ENCODE measurements at places on chromosomes 2 and 18.
A peak's percentile ranks its signal among the peaks of the same experiment; 100 is the strongest.

DNA sequence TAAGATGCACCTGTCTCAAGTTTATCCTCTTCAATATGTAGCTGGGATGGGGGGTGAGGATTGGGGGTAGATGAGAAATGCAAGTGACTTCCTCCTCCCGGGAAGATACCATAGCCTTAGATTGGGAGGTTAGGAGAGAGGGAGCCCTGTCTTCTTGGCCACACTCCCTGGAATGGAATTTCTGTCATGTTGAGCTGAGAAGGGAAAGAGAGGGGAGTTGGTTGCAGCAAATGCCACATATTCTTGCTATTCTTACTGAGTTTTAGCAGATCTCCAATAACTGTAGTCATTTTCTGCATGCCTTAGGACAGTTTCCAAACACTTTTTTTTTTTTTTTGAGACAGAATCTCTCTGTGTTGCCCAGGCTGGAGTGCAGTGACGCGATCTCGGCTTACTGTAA lies 35.9 kb downstream of the TAF4B start:
- H3K27ac ChIP-seq = no peak overlapping the region
- no peak for DNase-seq
- H3K36me3 ChIP-seq = no peaks in the 10 kb centered on the region
- H3K4me1 ChIP-seq = no peaks in the 10 kb centered on the region

DNA sequence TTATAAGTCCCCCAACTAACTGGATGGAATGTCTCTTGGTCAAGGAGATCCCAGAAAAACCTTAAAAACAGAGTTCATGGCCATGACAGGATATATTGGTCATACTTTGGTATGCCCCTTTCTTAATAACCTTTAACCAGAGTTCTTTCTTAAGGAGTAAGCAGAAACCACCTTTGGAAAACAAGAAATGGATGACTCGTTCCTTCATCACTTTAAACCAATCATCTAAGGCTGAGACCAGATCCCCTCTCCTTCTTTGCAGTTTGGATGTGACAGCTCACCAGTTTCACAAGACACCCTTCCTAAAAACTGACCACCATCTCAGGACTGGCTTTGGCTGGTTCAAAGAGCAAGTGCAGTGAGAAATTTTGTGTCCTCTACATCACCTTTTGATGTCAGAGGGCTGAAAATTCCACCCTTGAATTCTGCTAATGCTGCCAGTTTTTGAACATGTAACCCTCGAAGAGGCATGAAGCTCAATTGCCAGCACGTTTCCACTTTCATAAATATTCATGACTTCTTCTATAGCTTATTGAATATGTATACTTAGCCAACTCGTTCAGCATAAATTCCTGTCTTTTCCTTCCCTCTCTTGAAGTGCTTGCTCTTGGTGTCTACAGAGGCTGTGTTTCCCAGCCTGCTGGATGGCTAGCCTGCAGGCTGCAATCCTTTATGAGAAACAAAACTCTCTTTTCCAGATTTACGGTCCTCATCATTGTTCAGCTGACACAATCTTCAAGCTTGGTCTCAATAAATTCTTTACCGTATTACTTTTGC lies 1323.5 kb upstream of the TMEFF2 start:
- H3K27me3 ChIP-seq = no peaks in the 10 kb centered on the region
- H3K27ac ChIP-seq = no peak overlapping the region
- H3K36me3 ChIP-seq = no peaks in the 10 kb centered on the region
- H3K4me1 ChIP-seq = no peaks in the 10 kb centered on the region
- no peak for DNase-seq

GRCh38 chr2:170235860-170236679 lies 58.1 kb downstream of the MYO3B start:
- no peak overlapping the region for H3K4me3 ChIP-seq
- DNase-seq = no peak
- H3K4me1 ChIP-seq = no peaks in the 10 kb centered on the region
- H3K27me3 ChIP-seq = peaks cover 46% of the 10 kb centered on the region
- no peaks in the 10 kb centered on the region for H3K36me3 ChIP-seq

- H3K27ac ChIP-seq = peak overlapping the region; percentile 94
- DNase-seq = no peak
- peak overlapping the region; percentile 88 for H3K4me3 ChIP-seq
- H3K36me3 ChIP-seq = peaks cover 3% of the 10 kb centered on the region
- peaks cover 51% of the 10 kb centered on the region for H3K4me1 ChIP-seq
Measured at GRCh38 chr2:112483042-112483473, 1.1 kb downstream of the TTL start.

GRCh38 chr2:136104977-136105376 lies 13.0 kb downstream of the CXCR4 start:
- H3K36me3 ChIP-seq = no peaks in the 10 kb centered on the region
- no peaks in the 10 kb centered on the region for H3K4me1 ChIP-seq
- no peak overlapping the region for H3K4me3 ChIP-seq
- H3K27me3 ChIP-seq = no peaks in the 10 kb centered on the region
- no peak overlapping the region for H3K27ac ChIP-seq

DNA sequence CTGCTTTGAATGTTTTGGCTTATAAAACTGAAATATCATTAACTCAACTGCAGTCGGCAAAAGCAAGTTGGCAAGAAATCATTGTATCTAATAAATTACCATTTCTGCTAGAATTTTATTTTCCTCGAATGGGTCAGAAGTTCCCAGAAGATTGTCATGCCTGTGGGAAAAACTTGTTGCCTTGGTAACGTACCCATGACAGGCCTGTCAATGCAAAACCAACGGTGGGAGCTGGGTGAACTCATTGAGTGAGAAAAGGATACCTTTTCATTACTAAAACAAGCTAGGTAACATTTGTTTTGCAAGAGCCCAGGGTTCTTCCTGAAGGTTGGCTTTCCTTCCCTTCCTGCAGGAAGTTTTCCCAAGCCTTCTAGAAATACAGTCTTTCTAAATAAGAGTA lies 9.5 kb downstream of the PLB1 start:
- no peaks in the 10 kb centered on the region for H3K27me3 ChIP-seq
- H3K4me3 ChIP-seq = no peak overlapping the region
- DNase-seq = no peak
- H3K27ac ChIP-seq = no peak overlapping the region
- H3K36me3 ChIP-seq = no peaks in the 10 kb centered on the region
- H3K4me1 ChIP-seq = no peaks in the 10 kb centered on the region

GRCh38 chr2:202024871-202025270 lies 8.8 kb upstream of the FZD7 start:
- DNase-seq = no peak
- H3K27me3 ChIP-seq = peaks cover 15% of the 10 kb centered on the region
- H3K4me1 ChIP-seq = peaks cover 22% of the 10 kb centered on the region

- peaks cover 20% of the 10 kb centered on the region for H3K4me1 ChIP-seq
- H3K4me3 ChIP-seq = no peak overlapping the region
- no peak for DNase-seq
- H3K36me3 ChIP-seq = no peaks in the 10 kb centered on the region
- H3K27ac ChIP-seq = peak overlapping the region; percentile 63
Measured at GRCh38 chr18:23882616-23883276, 131.8 kb upstream of the TTC39C start.

- no peak for DNase-seq
- H3K27ac ChIP-seq = no peak overlapping the region
- H3K4me1 ChIP-seq = no peaks in the 10 kb centered on the region
- H3K36me3 ChIP-seq = no peaks in the 10 kb centered on the region
Measured at GRCh38 chr2:151165105-151165684, 96.5 kb downstream of the RBM43 start.

- no peaks in the 10 kb centered on the region for H3K36me3 ChIP-seq
- no peak overlapping the region for H3K4me3 ChIP-seq
- H3K4me1 ChIP-seq = peaks cover 12% of the 10 kb centered on the region
Measured at GRCh38 chr2:239465017-239466001, 64.5 kb upstream of the HDAC4 start.

DNA sequence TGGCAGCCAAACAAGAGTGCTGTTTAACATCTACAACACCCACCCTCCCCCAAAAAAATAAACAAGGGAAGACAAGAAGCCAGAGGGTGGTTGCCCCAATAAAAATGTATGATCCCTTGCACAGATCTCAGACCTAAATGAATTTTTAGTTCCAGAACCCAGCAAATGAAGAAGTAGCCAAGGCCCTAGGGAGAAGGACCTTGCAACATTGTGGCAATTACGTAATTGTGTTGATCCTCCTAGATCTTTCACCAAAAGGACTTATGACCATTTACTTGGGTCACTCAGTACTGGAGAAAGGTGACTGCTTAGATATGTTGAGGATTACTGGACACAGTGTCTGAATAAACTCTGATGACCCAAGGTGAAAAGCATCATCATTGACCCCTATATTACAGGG lies 1393.8 kb downstream of the LRP1B start:
- no peak for DNase-seq
- no peaks in the 10 kb centered on the region for H3K27me3 ChIP-seq
- no peaks in the 10 kb centered on the region for H3K36me3 ChIP-seq

- H3K4me1 ChIP-seq = peaks cover 25% of the 10 kb centered on the region
- peak overlapping the region; percentile 100 for H3K4me3 ChIP-seq
- peaks cover 20% of the 10 kb centered on the region for H3K36me3 ChIP-seq
- no peak for DNase-seq
Measured at GRCh38 chr2:240136671-240137292, 677 bp upstream of the COPS9 start.

- H3K36me3 ChIP-seq = no peaks in the 10 kb centered on the region
- no peaks in the 10 kb centered on the region for H3K27me3 ChIP-seq
- no peak for DNase-seq
- no peak overlapping the region for H3K4me3 ChIP-seq
- no peak overlapping the region for H3K27ac ChIP-seq
Measured at GRCh38 chr18:34932363-34932762, 108.8 kb upstream of the MAPRE2 start.

- H3K36me3 ChIP-seq = no peaks in the 10 kb centered on the region
- H3K4me1 ChIP-seq = no peaks in the 10 kb centered on the region
- H3K27ac ChIP-seq = no peak overlapping the region
- no peaks in the 10 kb centered on the region for H3K27me3 ChIP-seq
- DNase-seq = no peak
Measured at GRCh38 chr2:9032121-9032520, 28.6 kb upstream of the MBOAT2 start.

GRCh38 chr2:95264624-95265023 lies 9.6 kb upstream of the PROM2 start:
- no peaks in the 10 kb centered on the region for H3K27me3 ChIP-seq
- no peaks in the 10 kb centered on the region for H3K4me1 ChIP-seq
- no peak overlapping the region for H3K4me3 ChIP-seq
- no peaks in the 10 kb centered on the region for H3K36me3 ChIP-seq
- no peak for DNase-seq

GRCh38 chr2:27053776-27054175 lies 2.3 kb downstream of the AGBL5 start:
- no peak overlapping the region for H3K27ac ChIP-seq
- peaks cover 29% of the 10 kb centered on the region for H3K4me1 ChIP-seq
- no peaks in the 10 kb centered on the region for H3K27me3 ChIP-seq
- no peak for DNase-seq
- no peak overlapping the region for H3K4me3 ChIP-seq
- H3K36me3 ChIP-seq = peaks cover 48% of the 10 kb centered on the region

DNA sequence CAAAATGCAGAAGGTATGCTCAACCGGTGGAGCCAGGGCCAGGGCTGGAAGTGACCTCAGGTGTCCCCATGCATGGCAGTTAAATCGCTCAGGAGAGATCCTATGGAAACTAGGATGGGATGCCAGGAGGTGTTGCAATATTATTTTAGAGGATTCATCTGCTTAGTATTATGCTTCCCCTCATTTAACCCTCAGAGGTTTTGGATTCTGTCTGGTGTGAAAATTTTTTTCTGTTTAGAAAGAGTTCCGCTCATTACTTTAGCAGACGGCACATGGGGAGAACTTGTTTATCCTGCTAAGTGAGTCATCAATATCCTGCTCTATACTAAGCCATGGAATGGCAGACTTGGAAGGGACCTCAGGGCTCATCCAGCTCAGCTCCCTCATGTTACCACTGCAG lies 42.5 kb downstream of the TRIB2 start:
- peak overlapping the region; percentile 36 for H3K27ac ChIP-seq
- H3K4me1 ChIP-seq = peaks cover 42% of the 10 kb centered on the region
- no peak overlapping the region for H3K4me3 ChIP-seq
- DNase-seq = no peak
- no peaks in the 10 kb centered on the region for H3K36me3 ChIP-seq

DNA sequence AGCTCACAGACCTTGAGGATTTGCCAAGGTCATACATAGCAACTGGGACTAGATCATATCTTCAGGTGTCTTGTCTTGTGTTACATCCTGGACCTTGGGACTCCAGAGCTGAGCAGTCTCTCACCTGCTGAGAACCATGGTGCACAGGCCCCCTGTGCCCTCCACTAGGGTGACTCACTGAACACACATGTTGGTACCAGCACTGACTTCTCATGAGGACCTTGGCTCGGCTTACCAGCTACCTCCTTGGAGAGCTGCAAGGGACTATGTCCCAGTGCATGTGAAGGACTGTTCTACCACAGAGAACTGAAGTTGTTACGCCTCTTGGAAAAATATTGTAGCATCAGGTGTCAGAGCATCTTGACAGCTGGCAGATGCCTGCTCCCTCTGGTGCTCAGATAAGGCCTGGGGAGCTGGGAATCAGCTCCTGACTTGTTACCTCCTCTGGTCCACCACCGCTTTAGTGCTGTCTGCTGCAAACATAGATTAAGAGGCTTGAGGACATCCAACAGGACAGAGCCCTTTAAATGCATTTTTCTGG lies 72.1 kb downstream of the WDSUB1 start:
- H3K27ac ChIP-seq = peak overlapping the region; percentile 11
- no peaks in the 10 kb centered on the region for H3K27me3 ChIP-seq
- H3K4me1 ChIP-seq = peaks cover 49% of the 10 kb centered on the region
- no peak for DNase-seq
- H3K4me3 ChIP-seq = no peak overlapping the region
- peaks cover 76% of the 10 kb centered on the region for H3K36me3 ChIP-seq

DNA sequence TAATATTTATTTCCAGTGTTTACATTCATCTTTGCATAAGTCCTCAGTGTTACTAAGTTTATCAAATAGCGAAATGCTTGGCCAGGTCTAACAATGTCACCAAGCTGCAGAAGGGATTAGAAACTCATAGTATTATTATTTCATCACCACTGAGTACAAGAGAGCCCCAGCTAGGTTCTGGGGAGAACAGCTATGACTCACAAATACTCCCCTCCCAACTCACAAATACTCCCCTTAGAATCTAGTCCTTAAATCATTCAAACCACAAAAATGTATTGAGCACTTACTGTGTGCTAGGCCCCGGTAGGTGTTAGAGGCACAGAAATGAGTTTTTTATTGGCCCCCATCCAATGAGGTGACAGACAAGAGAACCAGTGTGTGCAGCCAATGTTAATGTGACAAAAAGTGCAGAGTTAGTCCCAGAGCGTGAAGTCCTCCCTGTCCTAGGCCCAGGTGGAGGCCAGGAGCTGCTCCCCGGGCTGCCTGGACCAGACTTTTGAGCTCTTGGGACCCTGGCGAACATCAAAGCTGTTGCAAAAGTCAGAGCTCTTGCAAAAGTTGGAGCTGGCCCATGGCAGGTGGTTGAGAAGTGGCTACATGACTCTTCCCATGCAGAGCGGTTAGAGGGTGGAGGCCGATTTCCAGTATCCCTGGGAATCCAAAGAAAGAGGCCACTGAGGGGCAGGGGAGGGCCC lies 9.8 kb downstream of the STEAP3 start:
- no peak for DNase-seq
- no peak overlapping the region for H3K27ac ChIP-seq
- H3K4me3 ChIP-seq = no peak overlapping the region
- no peaks in the 10 kb centered on the region for H3K36me3 ChIP-seq
- no peaks in the 10 kb centered on the region for H3K27me3 ChIP-seq
